NCI-H446 treated with DMSO at 0.1 percent for 48 hours (cell line): ENCODE measurements at places on chromosomes 2 and 18.
A peak's percentile ranks its signal among the peaks of the same experiment; 100 is the strongest.

- DNase-seq, result no peak
Measured at GRCh38 chr2:12728221-12728777, 11.6 kb downstream of the TRIB2 start.

DNA sequence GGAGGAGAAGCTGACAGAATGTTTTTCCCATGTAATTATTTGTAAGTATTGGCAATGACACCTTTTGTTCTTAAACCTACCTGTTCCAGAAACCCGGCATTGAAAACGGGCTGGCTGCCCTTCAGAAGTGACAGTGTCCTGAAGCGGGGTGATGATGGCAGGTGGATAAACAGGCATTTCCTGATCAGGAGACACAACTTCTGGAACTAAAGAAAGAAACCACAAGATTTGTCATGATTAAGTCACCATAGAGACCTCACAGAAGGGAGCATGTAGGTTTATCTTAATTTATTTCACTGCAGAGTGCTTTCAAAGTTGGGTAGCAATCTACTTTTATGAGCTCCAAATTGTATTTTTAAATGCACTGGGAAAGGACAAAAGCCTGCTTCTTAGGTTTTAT, 43.1 kb downstream of the TTN start:
- no peak for DNase-seq

DNA sequence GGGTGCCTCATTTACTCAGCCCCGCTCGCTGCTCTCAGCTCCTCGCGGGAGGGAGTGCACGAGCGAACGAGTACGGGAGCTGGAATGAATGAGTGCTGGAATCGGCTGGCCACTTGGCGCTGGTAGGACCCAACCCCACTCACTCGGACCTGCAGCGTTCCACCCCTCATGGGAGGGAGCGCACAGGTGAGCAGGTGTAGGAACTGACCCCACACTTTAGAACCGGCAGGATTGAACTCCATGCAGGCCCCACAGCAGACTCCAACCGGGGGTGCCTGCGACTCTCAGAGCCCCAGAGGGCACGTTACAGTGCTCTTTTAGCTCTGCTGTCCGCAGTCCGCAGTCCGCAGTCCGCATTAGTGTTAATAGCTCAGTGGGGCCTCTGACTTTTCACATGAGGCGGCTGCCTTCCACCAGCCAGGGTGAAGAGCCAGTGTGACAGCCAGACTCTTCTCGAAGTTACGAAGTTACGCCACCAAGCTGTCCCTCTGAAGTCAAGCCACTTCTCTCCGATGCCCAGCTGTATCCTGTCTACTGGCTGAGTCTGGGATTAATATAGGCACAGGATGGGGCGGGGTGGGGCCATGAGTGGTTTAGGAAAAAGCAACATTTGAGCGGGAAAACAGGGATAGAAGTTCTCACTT, 102.7 kb upstream of the ARHGAP15 start:
- no peak for DNase-seq

DNA sequence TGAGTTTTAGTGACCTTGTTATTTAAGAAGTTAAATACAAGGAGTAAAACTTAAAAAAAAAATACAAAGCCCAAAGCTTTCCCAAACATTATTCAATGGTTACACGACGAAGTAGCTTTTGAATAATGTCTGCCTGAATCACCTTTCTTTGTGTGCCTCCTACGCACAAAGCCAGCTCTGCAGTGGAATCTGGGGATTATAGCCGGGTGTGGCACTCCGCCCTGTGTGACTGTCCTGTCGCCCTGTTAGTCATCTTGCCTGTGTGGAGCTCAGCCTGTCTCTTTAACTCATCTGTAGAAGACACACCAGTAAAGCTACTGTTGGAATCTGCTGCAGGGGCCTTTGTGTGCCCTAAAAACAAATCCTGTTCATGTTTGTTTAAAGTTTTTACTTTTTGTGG, 79.4 kb upstream of the TCF7L1 start:
- DNase-seq, result no peak

GRCh38 chr2:241309684-241310117, 5.8 kb downstream of the HDLBP start:
- DNase-seq, result no peak

- DNase-seq, result no peak
Measured at GRCh38 chr2:117935456-117935855, 78.4 kb downstream of the CCDC93 start.

DNA sequence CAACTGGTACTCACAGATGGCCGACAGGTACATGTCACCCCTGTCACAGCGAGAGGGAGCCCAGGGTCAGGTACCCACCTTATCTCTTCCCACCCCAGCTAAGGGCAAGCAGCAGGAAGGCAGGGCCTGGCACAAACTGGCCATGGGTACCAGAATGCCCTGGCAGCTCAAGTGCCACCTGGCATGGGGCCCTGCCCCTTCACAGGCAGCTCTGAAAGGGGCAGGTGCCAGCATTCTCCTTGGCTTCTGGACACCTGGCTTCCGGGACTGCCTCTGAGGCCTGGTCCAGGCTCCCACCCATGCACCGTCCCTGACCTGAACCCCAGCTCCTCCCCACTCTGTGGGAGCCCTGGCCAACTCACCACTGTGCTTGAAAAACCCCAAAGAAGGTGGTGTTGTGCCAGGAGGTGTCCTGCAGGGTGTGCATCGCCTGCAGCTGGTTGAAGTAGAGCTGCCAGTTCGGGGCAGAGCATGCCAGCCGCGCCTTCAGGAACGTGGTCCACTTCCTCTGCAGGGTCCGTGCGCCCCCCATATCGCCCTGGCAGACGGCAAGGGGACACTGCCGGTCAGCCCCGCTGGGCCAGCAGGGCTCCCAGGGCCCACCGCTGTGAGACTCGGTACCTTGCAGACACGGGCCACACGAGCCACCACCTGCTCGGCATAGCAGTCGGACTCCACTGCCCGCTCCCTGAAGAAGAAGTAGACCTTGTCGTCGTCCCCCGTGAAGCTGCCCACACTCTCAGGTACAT, 5.4 kb downstream of the SEMA4C start:
- no peak for DNase-seq

GRCh38 chr2:67165523-67165990, 231.6 kb upstream of the ETAA1 start:
- no peak for DNase-seq

DNA sequence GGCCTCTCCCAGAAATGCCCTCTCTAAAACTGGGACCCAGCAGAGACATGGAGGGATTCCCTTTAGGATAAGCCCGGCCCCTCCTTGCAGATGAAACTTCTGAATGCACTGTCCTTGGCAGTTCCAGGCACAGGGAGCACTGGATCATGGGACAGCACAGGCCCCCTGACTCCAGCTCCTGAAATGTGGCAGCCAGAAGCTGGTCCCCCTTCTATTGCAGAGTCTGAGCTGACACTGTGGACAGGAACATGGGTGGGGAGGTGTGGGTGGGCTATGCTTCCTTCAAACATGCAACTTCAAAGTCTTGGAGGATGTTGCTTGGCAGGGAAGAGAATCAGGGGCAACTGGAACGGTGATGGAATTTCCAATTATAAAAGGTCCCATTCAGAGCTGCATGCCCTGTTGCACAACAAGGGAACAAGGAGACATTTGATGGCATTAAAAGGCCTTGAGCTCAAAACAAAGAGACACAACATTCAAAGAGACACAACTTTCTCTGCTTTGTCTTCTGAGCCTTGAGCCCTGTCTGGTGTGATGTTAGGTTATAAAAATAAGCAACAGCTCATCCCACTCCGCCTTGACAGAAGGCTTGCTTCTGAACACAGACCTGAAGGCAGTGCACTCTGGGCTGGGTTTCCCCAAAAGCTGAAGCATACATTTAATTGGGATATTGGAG, 239.0 kb downstream of the OSR1 start:
- no peak for DNase-seq

DNA sequence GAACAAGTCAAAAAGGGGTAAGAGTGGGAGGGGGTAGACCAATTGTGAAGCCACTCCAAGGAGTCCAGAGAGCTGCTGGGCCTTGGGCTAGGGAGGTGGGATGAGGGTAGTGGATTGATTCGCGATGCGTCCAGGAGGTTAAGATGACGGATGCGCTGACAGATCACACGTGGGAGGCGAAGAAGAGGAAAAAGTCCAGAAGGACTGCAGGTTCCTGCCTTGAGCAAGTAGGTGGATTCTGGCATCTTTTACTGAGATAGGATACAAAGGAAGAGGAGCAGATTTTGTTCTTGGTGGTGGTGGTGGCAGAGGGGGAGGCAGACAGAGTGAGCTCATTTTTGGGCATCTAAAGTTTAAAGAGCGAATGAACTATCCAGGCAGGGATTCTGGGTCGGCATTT, 76.5 kb downstream of the KCTD1 start:
- DNase-seq, result no peak

GRCh38 chr18:58715540-58715939, 44.3 kb downstream of the MALT1 start:
- DNase-seq, result no peak

GRCh38 chr2:233247744-233248143, 3.7 kb upstream of the ATG16L1 start:
- no peak for DNase-seq

DNA sequence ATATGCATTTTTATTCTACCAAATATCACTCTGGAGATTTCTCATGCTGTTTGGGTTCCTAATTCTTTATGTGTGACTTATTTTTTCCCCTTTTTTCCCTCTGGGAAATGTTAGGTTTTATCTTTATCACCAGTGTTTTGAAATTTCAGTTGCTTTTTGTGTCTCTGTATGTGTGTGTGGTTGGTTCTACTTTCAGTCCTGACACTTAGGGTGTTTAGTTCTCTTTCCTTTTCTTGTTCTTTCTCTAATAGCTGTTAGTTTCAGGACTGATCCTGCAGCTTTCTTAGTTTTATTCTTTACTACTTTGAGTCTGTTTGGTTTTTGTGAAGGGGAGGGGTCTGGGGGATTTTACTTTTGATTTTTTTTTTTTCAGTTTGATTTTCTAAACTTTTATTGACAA, 23.1 kb downstream of the PPM1B start:
- no peak for DNase-seq

DNA sequence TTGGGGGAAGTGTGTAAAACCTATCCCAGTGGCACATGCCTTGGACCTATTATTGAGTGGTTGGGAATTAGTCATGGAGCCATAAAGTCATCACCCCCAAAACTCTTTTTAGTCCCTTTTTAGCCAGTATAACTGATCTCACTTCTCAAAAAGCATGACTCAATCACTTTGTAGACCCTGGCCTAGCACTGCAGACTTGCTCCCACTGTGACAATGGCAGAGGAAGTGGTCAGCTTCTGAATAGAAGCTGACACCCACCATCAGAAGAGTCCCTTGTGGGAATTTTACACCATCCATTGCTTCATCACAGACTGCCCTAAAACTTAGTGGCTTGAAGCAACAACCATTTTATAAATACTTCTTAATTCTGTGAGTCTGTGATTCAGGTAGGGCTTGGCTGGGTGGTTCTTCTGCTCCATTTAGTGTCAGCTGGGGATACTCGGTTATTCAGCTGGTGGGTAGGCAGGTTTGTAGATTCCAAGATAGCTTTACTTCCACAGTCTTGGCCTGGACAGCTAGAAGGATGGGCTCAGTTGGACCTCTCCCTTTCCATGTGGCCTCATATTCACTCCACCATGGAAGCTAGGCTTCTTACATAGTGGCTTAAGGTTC, 10.8 kb upstream of the ITGA6 start:
- no peak for DNase-seq

- DNase-seq, result peak; percentile 87
Measured at GRCh38 chr2:222993920-222994650, 57.9 kb upstream of the KCNE4 start.

- no peak for DNase-seq
Measured at GRCh38 chr2:174450021-174450816, 36.6 kb downstream of the GPR155 start.

GRCh38 chr2:66362701-66363100, 72.2 kb upstream of the MEIS1 start:
- no peak for DNase-seq

DNA sequence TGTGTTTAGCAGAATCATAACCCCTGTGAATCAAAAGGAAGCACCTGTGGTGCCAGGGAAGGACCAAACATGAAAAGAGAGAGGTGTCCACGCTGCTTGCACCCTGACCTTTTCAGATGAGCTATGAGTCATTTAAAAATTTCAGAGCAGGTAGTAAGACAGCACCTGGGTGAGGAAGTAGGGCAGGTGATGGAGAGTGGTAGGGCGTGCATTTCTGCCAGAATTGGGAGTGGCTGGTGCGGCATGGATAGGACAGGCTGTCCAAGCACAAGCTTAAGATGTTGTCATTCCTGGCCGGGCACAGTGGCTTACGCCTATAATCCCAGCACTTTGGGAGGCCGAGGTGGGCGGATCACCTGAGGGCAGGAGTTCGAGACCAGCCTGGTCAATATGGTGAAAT, 36.8 kb downstream of the NPAS2 start:
- DNase-seq, result no peak

DNA sequence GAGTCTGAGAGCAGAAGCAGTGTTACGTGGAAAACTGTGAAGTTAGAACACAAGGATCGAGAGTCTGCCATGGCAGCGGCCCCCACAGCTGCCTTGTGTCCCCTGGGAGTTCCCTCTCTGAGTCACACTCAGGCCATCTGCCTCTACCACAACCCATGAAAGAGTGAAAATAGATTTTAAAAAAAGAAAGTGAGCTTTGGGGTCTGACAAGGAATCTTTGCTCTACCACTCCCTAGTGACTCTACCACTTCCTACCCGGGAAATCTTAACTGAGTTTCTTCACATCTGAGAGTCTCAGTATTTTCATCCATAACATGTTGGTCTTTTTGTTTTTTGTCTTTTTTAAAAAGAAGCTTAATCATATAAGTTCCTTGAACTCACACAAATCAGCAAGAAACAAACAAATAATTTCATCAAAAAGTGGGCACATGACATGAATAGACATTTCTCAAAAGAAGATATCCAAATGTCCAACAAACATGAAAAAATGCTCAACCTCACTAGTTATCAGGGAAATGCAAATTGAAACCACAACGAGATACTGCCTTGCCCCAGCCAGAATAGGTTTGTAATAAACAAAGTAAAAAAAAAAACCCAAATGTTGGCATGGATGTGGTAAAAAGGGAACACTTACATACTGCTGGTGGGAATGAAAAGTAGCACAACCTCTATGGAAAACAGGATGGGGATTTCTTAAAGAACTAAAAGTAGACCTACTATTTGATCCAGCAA, 2.4 kb upstream of the MSGN1 start:
- DNase-seq, result peak; percentile 80

GRCh38 chr2:164960159-164960558, 4.8 kb upstream of the SLC38A11 start:
- DNase-seq, result no peak

DNA sequence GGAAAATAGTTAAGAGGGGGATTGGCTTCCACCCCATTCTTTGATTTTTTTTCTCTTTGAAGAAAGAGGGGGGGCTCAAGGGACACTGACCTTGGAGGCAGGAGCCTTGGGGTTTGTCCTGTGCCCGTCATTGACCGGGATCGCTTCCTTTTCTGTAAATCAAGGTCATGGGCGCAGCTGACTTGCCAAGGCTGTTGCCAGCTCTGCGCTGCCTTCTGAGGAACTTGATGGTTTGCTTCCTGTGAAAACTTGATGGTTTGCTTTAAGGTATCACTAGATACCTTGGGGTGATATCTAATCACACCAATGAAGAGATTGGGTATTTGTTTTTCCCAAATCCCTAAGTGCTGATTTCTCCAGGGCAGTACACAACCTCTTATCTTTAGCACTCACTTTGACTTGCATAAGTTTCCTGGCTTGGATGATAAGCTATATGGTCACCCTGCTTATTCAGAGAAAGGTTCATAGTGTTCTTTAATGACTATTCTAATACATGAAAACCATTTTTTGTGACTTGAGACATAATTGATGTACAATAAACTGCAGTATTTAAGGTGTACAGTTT, 56.0 kb downstream of the DGKD start:
- no peak for DNase-seq
